Gastroesophageal sphincter (tissue), 4 donors: ENCODE measurements at places on chromosomes 6 and 20. TPM values are rescaled to one million over a fixed set of nuclear protein-coding genes. Genes with fewer than 3 reads are reported as not detected.
A peak's percentile ranks its signal among the peaks of the same experiment; 100 is the strongest.

THBD gene
- 77.4 TPM for total RNA-seq

TFAP2D gene
- total RNA-seq: not detected

PAK5 gene
- 6.6 TPM for total RNA-seq

- ATAC-seq: no peak
Observed at GRCh38 chr6:117960877-117961276, 53.8 kb downstream of the SLC35F1 start.

DNA sequence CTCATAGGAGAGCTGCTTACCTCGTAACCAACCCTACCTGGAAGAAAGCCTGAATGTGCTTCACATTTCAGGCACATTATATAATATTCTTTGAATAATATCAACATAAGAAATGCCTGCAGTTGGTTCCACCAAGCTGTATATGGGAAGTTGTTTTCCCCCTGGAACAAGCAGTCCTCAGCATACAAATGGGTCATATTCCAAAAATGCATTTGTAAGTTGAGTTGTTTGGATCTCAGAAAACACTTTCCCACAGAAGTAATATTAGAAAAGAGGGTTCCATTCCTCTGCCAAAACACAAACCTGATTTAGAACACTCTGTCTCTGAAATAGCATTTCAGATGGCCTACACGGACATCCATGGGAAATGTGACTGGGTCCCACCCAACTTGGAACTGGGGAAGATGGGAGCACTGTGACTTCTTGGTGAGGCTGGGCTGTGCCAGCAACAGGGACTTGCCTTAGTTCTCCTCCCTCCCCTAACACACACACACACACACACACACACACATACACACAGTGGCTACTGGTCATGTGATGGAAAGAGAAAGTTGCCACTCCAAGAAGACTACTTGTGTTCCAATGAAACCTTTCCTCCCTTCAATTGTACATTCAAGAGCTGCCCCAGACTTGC lies 11.4 kb upstream of the RCAN2 start:
- peak; percentile 77 for ATAC-seq

- no peak for ATAC-seq
Observed at GRCh38 chr6:28205879-28206278, 19.2 kb upstream of the ZSCAN9 start.

- no peak for ATAC-seq
Observed at GRCh38 chr6:116248577-116248976, 5.3 kb downstream of the TSPYL4 start.

DNA sequence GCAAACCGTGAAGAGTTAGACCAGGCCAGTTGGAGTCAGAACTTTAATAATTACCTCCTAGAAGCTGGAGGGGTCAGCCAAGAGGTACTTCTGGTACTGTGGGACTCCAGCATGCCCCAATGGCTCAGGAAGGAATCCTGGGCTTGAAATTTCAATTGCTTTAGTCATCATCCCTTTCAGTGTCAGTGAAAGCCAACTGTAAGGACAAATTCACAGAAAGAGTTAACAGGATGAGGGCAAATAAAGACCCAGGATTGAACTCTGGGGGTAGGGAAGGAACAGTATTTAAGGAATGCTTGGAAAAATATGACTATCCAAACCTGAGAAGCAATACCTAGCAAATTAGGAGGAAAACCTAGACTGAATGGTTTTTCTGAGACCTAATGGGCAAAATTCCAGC lies 735.1 kb upstream of the MARCKS start:
- ATAC-seq: no peak

DNA sequence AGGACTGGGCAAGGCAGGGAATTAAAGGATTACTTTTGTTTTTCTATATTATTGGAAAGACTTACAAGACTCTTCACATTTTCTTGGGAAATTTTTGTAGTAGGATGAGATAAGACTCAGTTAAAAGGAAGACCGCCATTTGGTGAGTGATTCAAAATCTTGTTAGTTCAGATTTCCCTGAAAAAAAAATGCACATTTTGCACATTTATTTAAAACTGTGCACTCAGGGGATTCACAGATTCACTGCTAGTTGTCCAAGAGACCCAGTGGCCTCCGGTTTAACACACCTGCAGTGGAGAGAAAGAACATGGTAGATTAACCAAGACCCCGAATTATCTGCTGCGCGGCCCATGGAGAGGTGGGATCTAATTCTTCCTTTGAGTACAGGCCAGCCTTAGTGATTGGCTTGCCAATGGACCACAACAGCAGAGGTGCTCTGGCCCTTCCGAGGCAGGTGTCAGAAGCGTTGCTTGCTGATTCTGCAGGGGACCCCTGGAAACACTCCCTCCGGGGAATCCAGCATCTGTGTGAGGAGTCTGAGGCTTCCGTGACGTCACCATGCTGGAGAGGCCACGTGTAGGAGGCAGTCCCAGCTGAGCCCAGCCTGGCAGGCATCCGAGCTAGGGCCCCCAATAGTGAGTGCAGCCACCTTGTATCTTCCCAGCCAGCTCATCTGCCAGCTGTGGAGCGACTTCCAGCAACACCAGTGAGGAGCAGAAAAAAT lies 68.9 kb downstream of the ZNF217 start:
- no peak for ATAC-seq

DNA sequence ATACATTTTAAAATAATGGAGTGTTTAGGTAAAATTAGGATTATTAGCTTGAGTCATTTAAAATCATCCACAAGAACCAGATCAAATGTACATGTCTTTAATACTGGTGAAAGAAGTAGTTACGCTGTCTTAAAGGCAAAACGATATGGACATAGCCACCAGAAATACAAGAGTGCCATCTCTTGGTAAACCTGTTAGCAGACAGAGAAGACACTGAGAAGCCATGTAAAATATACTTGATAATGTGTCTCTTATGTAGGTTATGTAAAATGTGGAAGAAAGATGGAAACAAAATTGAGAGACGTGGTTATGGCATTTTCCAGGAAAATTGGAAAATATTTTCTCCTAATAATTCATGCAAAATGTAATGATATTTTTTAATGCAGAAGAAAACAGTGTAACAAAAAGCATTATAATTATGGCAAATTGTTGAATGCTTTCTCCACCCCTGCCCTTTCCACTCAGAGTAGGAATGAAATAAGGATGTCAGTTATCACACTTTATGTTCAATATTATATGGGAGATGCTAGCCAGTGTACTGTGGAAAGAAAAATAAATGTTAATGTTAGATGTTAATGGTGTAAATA lies 12.2 kb upstream of the SLC17A2 start:
- ATAC-seq: no peak

DNA sequence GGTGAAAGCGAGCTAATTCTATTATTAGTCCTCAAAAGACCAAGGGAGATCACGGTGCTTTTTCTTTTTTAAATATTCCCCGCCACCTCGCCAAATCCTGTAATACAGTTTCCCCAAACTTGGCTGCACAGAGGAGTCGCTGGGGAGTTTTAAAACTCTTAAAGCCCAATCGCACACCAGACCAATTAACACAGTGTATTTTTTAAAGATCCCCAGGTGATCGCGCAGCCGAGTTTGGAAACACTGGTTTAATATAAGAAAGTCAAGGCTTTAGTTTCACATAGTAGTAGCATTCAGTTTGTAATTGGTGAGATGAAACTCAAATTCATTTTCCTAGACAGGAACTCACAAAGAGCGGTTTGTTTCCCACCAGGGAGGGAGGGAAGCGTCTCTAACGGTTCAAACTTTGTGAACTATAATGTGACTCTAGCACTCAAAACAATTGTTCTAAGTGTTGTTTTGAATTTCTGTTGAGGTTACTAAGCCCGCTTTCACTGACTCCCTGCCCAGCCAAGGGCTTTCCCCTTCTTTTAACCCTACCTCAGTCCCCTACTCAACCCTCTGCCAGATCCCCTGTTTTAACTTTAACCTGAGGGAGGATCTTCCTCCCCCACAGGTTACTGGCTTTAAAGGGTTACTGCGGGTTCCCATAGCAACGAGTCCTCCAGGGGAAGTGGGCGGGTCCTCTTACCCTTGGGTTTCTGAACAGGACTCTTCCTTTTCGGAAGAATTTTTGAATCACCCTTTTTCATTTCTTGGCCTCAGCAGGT lies 25.7 kb upstream of the BTBD3 start:
- no peak for ATAC-seq

DNA sequence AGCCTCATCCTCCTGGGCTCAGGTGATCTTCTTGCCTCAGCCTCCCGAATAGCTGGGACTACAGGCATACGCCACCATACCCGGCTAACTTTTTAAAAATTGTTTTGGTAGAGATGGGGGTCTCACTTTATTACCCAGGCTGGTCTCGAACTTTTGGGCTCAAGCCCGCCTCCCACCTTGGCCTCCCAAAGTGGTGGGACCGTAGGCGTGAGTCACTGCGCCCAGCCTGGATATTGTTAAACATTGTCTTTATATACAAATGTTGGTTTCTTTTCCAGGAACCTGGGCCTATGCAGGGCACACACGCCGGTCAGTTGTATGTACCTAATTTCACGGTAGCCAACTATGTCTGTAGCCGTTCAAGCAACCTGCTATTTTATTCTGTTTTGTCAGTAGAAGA lies 60.1 kb downstream of the SYNJ2 start:
- ATAC-seq: no peak

- peak; percentile 62 for ATAC-seq
Observed at GRCh38 chr20:63321148-63321831, 28.3 kb downstream of the COL20A1 start.

GRCh38 chr6:153941768-153942167 lies 97.3 kb upstream of the OPRM1 start:
- no peak for ATAC-seq

DNA sequence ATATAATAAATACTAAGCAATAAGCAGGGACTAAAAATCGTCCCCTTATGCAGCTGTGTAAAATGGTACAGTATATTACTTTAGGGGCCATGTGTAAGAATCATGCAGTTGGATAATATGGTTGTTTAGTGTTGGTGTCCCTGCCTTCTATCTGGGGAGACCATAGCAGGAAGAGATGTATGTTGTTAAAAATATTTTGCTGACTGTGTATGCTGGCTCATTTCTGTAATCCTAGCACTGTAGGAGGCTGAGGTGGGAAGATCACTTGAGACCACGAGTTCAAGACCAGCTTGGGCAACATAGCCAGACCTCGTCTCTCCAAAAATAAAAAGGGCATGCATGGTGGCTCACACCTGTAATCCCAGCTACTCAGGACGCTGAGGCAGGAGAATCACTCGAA lies 5.6 kb downstream of the PANK2 start:
- ATAC-seq: no peak

DNA sequence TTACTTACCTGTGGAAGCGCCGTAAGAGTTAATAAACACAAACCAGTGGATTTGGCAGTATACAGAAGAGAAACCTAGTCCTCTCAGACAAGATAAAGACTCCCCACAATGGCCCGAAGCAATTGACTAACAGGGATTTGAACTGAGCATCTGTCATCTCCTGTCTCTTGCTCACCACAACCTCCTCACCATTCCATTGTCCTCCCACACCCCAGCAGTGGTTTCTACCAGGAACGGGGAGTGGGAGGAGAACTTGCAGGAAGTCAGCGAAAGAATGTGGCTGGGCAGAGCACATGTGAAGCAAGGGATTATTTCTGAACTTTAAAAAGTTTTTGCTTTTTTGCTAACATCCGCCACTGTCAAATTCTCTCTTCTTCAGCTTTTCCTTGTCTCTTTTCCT lies 24.6 kb upstream of the TAAR1 start:
- ATAC-seq: no peak

DNA sequence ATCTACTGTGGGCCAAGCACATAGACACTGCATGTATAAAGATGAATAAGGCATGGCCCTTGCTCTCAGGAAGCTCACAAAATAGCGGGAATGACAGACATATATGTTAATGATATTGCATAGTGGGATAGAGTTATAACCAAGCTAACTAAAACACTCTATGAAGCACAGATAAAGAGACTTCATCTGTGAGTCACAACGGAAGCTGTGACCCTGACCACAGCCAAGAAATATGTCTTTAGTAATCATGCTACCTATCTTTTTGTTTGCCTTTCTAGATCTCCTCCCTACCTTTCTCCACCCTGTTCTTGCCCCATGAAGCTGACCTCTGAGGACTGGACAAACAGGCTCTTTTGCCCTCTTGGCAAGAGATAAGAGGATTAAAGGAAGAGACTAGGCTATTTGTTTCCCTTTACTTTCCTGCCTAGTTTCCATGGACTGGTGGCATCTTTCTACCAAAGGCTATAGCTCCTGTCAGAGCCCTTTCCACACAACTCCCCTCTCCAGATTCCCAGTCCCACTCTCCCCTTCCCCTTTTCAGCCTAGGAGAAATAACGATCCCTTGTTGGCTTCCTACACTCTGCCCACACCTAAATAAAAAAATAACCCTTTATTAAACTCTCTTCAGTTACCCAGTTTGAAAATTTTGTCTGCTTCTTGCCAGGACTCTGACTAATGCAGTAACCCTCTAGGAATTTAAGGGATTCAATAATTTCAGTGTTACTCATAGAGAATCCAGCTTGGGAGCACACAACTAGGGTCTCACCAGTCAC lies 504.9 kb upstream of the MARCKS start:
- no peak for ATAC-seq

DNA sequence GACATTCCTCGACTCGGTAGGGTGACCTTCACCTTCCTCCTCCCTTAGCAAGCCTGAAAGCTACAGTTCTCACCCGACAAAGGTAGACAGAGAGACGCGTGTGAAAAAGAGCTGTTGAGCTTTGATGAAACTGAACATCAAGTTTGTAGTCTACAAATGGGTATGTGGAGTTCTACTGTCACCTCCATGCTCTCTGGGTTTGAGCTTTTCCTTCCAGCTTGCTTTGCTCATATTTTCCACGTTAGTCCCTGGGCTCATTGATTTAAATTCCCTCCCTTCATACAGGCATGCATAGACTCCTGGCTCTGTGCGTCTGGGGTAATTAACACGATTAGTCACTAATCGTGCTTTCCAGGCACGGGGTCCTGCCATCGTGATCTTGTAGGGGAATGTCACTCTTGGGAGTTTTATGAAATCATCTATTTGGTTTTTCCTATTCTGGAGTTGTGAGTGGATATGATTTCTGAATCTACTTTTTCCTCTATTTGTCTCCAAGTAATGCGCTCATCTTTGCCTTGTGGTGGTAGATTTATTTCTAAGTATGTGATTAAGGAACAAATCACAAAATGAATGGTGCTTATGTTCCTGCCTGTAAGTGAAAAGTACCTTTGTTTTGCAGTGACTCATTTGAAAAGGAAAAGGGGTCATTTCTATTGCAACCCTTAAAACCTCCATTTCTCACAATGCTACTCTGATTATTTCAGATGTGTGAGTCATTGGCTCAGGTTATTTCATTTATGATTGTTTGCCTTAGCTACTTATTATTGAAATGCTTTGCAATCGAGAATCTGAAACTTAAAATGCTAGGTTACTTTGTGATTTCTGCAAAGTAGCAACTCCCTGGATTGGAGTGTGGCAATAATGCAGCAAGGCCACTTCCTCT lies 154.6 kb downstream of the ZDHHC14 start:
- ATAC-seq: peak; percentile 51

- no peak for ATAC-seq
Observed at GRCh38 chr6:42017021-42017643, 33.2 kb upstream of the TAF8 start.

DNA sequence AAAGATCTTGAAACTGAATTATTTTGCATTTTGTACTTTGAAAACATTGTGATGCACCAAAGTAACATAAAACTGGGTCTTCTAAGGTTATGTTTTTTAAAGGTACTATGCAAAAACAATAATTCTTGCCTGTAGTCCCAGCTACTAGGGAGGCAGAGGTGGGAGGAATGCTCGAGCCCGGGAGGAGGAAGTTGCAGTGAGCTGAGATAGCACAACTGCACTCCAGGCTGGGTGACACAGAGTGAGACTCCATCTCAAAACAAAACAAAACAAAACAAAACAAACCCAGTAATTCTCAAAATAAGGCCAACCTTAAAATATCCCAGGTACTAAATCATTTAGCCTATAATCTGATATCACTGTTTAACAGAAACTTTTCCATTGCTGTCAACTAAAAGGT lies 269.6 kb downstream of the KHDC1L start:
- ATAC-seq: no peak
